Tibial nerve (tissue), 4 donors: ENCODE measurements at places on chromosomes 7 and 10. TPM values are rescaled to one million over a fixed set of nuclear protein-coding genes. Genes with fewer than 3 reads are reported as not detected.

Gene MRPL32
- 58.8 TPM for total RNA-seq

Gene OR9A2
- total RNA-seq: 0.44 TPM

Gene GRID2IP
- not detected for total RNA-seq

Gene PRSS37
- total RNA-seq: not detected

Gene CEP55
- total RNA-seq: not detected

Gene SCIN
- under 0.01 TPM for total RNA-seq

Gene DNAJB6
- 106 TPM for total RNA-seq

Gene HOXA13
- total RNA-seq: 0.66 TPM

Gene NPY4R
- total RNA-seq: not detected

Gene HPS1
- 45.8 TPM for total RNA-seq

DNA sequence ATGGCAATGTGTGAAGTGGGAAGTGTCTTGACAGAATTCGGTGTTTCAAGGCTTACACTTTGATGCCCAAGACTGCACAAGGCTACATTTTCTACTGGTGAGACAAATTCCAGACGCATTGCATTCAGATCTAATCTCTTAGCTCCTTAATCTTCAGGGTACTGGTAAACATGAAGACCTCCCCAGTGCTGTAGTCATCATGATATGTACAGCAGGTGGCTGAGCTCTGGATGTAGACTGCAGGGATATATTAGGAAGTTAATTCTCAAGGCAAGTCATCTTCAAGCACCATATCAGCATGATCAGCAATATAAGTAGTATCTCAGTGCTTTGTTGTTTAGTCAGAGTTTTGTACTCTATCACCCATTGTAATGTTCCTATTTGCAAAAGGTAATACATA is 61.8 kb downstream of the IKZF1 start:
- DNase-seq: no peak

GRCh38 chr7:47211519-47211973 is 370.4 kb downstream of the TNS3 start:
- DNase-seq: no peak

DNA sequence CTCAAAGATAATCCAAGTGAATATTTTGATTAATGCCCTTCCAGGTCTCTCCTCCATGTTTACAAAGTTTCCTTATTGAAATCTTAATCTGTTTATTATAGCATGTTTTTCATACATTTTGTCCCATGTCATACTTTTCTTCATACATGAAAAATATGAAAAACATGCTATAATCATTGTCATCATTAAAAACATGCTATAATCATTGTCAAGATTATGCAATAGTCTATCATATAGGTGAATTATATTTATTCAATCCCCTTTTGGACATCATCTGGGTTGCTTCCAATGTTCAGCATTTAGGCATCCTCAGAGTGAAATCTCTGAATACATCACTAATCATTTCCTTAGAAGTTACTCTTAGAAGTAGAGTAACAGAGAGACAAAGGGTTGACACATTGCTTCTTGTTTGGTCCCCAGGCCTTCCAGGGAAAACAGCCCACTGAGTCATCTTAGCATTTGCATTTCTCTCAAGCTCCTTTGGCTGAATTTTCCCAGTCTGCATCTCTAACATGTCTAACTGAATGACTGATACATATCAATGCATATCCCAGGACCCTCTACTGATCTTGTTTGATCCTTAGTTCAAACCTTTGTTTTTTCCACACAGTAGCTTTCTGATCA is 87.0 kb downstream of the SGMS1 start:
- no peak for DNase-seq

DNA sequence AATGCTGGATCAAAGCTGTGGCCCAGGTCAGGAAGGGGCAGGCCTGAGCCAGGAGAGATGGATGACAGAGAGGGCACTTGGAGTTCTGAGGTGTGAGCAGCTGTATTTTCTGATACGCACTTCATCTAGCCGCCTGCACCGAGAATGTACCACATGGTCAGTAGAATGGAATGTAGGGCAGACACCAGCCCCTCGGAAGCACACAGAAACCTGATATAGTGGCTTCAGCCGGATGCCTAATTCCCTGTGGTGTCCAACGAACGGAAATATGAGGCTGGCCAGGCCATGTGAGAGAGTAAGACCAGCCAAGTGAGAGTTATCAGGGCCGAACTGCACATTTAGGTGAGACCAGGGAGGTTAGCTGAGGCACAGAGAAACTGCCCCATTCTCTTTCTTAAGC is 46.7 kb upstream of the PLCE1 start:
- no peak for DNase-seq

DNA sequence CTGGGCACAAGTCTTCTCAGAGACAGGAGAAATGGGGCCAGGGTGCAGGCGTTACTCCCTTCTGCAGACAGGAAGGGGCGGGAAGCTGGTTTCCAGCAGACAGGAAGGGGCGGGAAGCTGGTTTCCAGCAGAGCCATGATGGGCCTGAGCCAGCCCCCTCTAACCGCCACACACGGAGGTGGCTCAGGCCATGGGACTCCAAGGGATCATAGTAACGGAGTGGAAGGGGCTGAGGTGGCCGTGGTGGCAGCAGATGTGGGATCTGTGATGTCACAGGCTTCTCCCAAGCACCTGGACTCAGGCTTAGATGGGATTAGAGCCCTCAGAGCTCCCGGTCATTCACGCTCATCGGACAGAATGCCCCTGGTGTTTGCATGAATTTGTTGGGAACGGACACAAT is 177.8 kb downstream of the USP6NL start:
- no peak for DNase-seq

DNA sequence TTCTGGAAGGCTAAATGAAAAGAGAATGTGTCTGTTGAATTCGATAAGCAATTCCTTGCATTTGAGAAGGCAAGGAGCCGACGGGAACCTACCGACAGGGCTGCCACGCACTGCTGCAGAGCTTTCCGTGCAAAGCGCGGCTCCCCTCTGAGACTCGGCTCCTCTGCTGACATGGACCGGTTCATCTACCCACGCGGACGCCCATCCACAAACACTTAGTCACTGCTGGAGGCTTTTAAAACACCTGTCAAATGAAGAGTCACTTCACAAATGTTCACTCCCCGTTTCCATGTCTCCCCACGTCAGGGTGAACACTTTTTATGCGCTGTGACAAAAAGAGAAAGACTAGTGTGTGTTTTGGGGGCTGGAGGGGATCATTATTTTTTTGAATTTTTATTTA is 32.0 kb downstream of the AMZ1 start:
- no peak for DNase-seq

DNA sequence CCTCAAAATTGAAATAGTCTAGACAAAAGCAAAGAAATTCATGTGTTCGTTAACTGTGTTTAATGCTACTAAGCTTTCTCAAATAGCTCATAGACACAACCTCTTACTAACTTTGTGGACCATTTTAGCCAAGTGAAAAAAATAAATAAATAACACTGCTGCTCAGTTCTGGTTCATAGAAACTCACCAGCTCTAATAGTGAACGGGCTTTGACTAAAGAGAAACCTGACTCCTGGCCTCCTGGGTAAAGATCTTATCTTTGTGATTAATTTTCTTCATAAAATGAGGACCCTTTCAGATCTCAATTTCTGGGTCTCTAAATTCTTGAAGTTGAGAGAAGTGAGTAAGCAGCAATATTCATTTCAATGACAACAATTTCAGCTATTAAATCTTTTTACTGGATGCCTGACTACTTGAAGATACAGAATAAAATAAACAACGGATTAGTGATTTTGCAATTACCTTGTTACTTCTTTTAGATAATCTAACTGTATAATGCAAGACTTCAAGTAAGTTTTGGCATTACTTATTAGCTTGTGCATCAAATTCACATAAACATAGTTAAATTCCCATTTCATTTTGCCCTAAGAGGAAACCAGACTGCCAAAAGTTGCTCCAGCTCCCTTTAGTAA is 3.1 kb downstream of the CADPS2 start:
- no peak for DNase-seq

DNA sequence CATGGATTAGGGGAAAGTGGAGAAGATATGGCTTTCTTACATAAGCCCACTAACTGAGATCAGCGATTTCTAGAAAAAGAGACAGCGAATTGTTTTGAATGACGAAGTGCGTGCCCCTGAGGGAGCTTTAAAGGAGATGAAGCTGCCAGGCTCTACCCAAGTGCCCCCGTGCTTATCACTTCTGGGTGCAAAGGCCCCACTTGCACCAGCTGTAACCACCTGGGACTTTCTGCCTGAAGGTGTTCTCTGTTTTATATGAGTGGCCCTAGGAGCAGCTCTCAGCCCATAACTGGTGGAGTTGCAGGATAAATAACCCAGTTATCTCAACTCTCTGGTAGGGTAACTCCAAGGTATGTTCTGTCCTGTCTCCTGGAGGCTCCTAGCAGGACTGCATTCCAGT is 20.4 kb upstream of the CARD11 start:
- DNase-seq: no peak

GRCh38 chr10:97399843-97400545 is 1.1 kb downstream of the RRP12 start:
- DNase-seq: no peak

DNA sequence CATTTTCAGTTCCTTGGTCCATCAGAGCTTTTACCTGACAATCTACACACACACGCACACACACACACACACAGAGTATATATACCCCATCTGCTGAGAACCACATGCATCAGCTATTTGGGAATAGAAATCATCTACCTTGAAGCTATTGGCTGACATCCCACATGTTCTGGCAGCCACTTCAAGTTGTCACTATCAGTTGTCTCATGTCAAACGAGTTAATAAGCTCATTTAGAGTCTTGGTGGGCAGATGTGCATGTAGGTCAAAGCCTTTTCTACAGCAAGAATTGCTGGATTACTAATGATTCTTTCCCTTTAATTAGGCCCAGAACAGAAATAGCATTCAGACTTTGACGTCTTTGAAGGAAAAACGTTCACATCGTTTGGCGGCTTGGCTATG is 36.8 kb downstream of the COL28A1 start:
- DNase-seq: no peak

DNA sequence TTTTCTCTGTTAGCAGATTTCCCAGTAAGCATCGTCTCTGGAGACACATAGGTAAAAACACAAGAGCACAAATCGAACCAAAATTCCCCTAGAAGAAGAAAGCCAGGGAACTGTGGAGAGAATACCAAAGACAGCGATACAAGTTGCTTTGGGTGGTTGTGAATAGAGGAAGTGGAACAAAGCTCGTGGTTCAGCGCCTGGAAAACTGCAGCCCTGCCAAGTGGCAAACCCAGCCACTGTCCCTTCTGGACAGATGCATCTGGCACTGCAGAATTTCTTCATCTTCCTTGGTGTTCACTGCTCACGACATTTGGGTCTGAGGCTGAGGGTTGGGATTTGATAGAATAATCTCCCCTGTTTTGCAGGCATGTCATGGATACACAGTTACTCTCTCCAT is 733.8 kb downstream of the PARD3 start:
- no peak for DNase-seq

DNA sequence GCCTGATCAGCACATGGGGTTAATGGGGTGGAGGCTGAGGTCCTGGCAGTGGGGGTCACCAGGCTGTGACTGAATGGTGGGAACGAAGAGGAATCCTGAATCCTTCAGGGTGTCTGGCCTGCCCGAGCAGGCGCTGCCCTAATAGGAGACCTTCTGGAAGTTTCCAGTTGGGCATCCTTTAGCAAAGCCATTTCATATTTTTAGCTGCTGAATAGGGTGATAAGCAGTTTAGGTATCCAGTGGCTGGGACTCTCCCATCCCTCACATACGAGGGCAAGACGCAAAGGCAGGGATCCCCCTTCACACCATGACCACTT is 159.3 kb downstream of the SH3PXD2A start:
- DNase-seq: no peak

GRCh38 chr7:100752994-100753393 is 19.6 kb downstream of the ZAN start:
- DNase-seq: no peak

DNA sequence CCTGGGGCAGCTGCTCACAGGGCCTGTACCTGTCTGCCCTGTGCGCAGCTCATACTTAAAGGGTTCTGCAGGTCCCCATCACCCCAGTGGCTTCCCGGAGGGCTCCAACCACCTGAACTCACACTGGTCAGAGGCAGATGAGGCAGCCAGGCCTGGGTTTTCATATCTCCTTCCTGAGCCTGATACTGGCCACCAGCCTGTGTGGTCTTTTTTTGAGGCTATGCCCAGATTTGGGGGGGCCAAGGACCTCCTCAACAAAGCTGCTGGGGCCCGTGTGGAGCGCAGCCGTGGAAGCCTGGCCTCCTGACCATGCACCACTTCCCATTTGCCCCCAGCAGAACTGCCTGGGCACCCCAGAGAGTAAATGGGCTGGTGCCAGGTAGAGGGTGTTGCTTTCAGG is 25.7 kb downstream of the PNLIPRP2 start:
- DNase-seq: no peak

DNA sequence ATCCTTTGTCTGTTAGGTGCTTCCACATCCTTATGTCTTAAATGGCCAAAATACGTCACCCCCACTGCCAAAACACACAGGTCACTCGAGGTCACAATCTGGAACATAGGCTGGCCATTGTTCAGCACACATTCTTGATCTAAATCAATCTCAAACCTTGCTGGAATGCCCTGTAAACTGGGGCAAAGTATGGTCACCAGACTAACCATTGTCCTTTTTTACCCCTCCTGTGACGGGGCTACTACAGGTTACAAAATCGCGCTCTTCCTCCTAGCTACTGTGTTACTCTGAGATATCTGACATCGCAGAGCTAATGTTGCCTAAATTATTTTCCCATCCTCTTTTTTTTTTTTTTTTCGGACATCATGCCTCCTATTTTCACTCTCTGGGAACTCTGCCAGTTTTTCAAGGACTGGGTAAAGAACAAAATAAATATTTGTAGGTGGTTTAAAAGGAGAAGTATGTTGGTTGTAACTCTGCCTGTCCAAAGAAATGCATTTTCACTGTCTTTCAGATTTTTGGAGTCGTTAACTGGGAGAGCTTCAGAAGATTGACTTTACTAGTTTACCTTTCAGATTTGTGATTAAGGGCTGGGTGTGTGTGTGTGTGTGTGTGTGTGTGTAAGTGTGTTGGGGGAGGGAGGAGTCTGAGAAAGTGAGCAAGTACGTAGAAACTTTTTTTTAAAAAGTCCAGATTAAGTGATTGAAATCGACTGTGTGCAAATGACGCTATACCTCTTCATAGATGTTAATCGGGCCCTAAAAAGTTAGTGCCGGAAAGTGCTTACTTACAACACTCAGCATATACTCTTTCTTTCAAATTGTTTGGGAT is 942 bp upstream of the KIAA1217 start:
- DNase-seq: peak; percentile 57

GRCh38 chr10:131673396-131673795 is 227.4 kb upstream of the PPP2R2D start:
- no peak for DNase-seq

DNA sequence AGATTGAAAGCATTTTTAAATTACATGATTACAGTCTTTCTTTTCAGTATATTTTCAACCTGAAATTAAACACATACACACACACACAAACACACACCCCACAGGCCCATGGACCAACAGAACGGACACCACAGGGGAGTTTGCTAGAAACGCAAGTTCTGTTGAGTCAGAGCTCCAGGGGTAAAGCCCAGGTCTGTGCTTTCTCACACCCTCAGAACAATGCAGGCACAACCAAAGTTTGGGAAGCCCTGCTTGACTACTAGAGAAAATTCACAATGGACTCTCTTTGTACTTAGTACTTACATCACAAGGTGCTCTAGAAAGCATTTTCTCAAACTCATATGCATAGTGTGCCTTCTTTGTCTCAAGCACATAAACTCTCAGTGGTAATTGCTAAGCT is 704.0 kb upstream of the IGFBP3 start:
- DNase-seq: no peak
